CD4-positive, alpha-beta T cell treated with Interleukin-4 for 1 hour (primary cell): ENCODE measurements at places on chromosomes 1 and 21.

- no peak for DNase-seq
Measured at GRCh38 chr1:2170211-2170610, 24.4 kb downstream of the FAAP20 start.

DNA sequence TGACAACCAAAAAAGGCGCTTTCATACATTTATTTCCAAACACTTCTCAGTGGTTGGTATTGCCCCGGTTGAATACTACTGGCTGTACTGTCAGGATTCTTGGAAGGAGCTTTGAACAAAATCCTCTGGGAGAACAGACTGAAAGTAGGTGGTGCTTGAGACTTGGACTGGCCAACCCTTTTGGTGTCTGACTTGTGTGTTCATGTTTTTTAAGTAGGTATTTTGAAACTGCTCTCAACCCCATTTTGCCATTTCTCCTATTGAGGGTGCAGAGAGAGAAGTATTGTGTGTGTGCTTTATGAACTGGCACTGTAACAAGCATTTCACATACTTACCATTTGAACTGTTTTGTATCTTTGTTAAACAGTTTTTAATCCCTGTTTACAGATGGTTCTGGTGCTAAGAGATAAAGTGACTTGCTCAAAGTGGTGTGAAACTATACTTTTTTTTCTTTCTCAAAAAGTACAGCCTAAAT is 21.2 kb downstream of the ARID1A start:
- no peak for DNase-seq

DNA sequence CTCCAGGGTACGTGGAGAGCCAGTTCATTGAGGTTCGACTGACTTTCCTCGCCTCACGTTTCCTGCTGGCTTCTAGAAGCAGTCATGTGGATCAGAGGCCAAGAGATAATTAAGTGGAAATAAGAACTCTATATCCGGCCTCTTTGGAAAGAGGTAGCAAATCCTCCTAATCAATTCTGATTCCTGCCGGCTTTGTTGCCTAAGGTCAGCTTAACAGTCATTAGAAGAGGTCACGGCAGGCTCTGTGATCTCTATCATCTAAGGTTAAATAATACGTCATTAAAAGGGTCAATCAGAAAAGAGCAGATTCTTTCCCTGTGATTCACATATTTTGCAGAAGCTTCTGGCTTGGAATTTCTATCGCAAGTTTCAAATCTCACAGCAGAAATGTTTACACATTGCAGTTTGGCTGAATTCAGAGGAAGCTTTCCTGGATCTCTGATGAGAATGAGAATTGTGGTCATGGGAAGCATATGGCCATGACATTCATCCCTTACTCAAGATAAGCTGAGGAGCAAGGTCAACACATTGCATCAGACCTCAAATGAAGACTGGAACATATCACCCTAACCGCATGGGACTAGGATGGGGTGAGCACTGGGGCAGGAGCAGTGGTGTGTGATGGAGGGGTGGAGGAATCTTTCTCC is 189.4 kb downstream of the PBX1 start:
- no peak for DNase-seq

DNA sequence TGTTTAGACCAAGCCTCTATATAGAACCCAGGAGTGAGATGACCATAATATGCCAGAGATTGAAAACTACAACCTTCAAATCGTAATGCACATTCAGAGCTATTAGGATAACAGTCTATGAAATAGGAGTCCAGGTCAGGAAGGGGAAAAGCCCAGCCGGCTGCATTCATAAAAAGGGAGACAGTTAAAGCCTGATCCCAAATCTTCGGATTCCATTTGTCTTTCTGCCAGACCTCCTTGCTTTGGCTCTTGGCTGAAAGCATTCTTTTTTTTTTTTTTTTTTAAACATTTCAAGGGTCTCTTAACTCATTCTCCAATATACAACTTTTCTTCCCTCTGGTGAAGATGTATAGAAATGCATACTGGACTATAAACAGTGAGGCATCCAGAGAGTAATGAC is 81.1 kb downstream of the NTPCR start:
- DNase-seq = no peak

- no peak for DNase-seq
Measured at GRCh38 chr1:55962472-55962871, 616.9 kb downstream of the PLPP3 start.

GRCh38 chr1:22236166-22236565 is 93.3 kb upstream of the WNT4 start:
- DNase-seq = no peak

DNA sequence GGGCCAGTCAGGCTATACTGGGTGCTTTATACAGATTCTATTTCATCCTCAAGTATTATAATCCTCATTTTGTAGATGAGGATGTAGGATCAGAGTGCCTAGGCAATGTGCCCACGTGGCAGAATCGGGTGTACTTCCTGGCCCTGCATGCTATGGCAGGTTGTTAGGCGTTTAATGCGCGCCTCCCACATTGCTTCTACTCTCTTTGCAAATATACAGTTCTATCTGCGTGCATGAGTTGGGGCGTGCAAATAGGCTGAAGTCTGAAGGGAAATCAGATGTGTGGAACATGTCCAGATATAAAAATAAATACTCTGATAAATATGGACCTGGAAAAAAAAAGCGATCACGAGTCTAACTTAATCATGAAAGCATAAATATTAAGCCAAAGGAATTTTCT is 194.7 kb upstream of the FMN2 start:
- no peak for DNase-seq

DNA sequence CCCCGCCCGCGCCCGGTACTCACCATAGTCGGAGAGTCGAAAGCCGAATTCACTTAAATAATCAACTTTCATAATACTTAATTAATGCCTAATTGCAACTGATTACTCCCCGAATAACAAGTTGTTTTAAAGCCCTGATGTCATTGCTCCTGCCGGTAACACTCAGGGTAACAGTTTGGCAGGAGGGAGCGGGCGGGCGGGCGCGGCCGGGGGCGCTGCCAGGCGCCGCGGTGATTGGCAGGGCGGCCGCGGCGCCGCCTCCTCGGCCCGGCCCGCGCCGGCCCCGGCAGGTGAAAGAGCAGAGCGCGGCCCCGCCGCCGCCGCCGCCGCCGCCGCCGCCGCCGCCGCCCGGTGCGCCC is 102.2 kb downstream of the CASZ1 start:
- peak; percentile 68 for DNase-seq

GRCh38 chr1:234727018-234727940 is 117.3 kb upstream of the IRF2BP2 start:
- no peak for DNase-seq

GRCh38 chr21:29829564-29830275 is 110.1 kb downstream of the GRIK1 start:
- DNase-seq = no peak
